ENCODE measurements at places on chromosomes 5 and 9. TPM values are rescaled to one million over a fixed set of nuclear protein-coding genes. Genes with fewer than 3 reads are reported as not detected.

Gene FBXO10
- total RNA-seq, result 10.6 TPM

Gene AIF1L
- 57.2 TPM for total RNA-seq

Gene KCNN2
- total RNA-seq, result not detected

Gene DRD1
- total RNA-seq, result 1.1 TPM

- no peak for DNase-seq
Observed at GRCh38 chr9:120878188-120879130, 1.5 kb upstream of the PHF19 start.

DNA sequence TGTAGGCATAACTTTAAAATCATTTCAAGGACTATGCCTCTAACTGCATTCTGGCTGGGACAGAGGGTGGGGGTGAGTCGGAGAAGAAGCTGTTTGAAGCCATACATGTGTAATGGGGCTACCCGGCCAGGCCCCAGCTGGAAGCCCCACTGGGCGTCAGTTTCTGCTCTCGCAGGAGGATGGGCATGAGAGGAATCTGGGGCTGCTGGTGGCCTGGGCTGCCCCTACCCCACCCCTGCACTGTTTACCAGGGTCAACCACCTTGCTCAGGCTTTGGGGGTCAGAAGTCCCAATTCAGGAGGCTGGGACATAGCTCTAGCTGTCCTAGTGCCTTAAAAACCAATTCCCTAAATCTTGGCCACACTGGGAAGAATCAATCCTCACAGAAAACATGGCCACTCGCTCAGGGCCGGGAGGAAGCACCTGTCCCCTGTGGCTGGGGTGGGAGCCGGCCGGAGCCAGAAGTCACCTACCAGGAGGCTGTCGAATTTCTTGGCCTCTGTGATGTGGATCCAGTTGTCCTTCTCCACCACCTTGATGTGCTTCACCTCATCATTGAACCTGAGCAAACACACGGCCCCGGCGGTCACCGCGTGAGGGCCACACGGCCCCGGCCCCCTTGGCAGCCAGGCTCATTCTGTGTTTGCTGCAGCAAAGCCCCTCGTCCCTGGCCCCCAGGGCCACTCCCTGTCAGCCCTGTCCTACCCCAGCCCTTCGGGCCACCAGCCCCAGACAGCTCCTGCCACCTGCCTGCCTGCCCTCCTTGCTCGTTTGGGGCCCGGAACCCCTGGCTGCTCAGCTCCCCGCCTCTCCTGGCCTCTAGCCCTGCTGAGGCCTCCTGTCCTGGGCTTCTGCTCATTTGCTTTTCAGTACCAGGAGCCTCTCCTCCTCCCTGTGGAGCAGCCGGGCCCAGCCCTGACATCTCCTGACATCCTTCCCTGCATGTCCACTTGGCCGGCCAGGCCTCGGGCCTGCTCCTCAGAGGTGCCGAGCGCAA, 33.6 kb upstream of the SARDH start:
- DNase-seq, result peak; percentile 80

DNA sequence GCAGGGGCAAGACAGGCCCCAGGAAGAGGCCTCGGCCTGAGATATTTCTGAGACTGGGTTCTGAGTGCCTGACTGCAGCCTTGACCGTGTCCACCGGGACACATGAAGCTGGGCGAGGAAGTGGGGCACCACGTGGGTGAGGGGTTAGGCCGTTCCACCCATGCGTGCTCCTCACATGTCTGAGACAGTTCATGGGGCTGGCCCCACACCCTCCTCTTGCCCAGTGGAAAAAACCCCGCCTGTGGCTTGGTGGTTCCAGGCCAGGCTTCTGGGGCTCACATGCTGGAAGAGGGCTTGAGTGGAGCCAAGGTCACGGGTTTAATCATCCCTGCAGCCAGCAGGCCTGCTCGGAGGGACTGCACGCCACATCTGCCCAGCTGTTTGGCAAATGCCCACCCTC, 11.4 kb downstream of the HMCN2 start:
- no peak for DNase-seq

- no peak for DNase-seq
Observed at GRCh38 chr5:141948812-141949211, 9.2 kb downstream of the PCDH12 start.

DNA sequence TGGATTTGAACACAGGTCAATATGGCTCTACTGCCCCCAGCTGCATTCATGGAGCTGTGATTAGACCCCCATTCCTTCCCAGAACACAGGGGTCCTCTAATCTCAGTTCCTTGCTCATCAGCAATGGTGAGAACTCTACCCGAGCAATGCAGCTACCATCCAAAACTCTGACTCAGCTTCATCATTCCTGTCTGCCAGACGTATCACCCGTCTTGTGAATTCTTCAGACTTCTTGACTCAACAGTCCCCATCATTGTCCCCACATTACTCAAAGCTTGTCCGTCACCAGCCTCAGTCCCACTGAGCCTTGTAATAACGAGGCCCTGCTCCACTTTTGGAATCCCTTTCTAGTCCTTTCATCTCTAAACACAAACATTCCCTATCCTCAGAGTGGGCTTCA, 36.3 kb upstream of the STX17 start:
- no peak for DNase-seq

All from mesenteric fat pad (tissue), 1 donor.